ENCODE measurements at places on chromosomes 4 and X.

DNA sequence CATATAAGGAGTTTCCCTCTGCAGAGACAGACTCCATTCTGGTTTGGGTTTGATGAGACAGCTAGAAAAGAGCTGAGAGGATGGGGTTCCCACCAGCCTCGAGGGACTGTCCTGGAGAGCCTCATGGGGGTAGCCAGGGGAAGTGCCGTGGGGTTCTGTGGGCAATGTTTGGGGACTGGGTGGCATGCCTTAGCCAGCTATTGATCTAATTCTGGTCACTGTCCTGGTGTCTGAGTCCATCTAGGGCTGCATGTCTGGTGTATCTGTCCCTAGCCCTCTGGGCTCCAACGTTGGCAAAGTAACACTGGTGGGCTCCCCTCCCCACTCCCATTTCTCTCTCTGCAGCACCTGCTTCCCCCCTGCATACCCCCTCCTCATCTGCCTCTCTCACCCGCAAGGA lies 135.4 kb downstream of the SMIM20 start:
- DNase-seq: no peak

GRCh38 chr4:148776941-148777340 lies 334.7 kb upstream of the NR3C2 start:
- no peak for DNase-seq

DNA sequence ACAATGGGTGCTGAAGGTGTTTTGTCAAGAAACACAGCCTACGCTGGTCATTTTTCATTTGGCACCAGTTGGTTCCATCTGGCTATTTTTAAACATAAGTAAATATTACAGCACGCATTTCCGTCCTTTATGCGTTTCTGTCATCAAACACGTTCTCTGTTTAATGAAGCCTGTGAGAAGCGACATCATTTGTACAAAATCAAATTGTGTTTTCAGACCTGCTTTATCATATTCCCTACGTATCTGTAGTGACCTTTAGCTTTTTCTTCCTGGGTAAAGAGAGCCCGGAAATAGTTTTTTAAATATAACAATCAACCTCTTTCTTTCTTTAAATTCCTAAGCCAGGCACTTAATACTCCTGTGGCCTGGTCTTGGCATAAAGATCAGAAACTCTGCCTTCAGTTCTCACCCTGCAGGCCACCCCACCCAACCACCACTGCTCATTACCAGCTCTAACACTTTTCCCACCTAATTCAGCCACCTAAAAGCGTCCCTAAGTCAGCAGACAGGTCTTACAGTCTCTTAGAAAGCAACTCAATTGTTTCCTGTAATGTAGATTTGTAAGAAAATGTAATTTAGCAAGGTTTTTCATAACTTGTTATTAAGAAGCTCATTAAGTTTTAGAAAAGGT lies 30.4 kb downstream of the ACSL1 start:
- DNase-seq: no peak

- no peak for DNase-seq
Observed at GRCh38 chrX:55488006-55488592, 1.5 kb downstream of the USP51 start.

DNA sequence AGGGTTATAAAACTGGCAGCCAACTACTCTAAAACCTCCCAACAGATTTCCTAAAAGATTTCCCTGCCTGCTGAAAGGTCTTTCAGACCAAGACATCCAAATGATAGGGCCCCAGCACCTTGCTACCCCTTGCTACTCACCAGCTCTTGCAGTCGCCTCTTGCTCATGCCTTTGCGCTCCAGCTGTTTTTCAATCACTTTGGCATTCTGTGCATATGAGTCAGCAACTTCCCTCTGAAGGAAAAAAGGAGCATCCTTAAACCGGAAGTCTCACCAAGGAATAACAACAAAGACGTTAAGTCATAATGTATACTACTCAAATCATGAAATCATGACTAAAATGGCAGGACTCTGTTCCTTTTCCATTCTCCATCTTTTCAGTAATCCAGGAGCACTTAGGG lies 24.0 kb downstream of the STEEP1 start:
- no peak for DNase-seq

GRCh38 chr4:30172416-30172815 lies 547.8 kb upstream of the PCDH7 start:
- no peak for DNase-seq

GRCh38 chr4:98484031-98484430 lies 174.4 kb downstream of the TSPAN5 start:
- DNase-seq: no peak

DNA sequence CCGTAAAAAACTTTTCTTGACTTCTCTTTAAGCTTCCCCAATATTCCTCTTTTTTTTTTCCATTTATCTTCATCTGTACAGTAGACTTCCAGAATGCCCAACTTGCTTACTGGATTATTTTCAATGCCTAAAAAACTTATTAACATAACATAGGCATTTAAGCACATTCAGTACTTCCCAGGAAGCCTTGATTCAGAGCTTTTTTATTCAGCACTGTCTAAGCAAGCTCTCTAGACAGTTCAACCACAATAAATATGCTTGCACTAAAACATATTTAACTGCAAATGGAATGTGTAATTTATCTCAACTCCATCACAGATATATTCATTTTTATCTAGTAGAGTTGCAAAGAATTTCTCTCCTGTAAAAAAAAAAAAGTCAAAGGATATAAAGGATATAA lies 997.8 kb downstream of the ARAP2 start:
- DNase-seq: no peak

DNA sequence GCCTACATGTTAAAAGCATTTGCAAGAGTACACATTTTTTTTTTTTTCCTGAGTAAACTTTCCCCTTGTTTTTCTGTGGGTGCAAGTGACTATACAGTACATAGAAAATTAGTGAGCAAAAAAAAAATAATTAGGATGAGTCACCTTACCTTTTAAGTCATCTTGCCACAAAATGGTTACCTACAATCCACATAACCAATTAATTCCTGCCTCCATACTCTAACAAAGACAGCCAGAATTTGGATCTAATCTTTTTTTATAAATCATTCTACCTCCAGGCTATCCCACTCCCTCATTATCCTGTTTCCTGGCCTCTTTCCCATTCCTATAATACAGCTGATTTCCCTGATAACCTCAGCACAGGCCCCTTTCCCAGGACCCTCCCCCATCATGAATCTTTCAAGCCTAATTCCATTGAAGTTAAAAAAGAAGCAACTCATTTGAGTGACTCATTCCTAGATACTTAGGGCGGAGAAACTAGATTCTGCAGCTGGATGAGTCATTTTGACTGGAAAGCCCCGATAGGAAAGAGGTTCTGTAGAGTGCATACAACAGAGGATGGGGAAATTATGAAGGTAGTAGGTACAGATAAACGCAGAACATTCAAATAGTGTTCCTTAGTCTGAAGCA lies 128.2 kb downstream of the C4orf51 start:
- no peak for DNase-seq

- no peak for DNase-seq
Observed at GRCh38 chr4:59122626-59123025, 2012.4 kb upstream of the IGFBP7 start.

DNA sequence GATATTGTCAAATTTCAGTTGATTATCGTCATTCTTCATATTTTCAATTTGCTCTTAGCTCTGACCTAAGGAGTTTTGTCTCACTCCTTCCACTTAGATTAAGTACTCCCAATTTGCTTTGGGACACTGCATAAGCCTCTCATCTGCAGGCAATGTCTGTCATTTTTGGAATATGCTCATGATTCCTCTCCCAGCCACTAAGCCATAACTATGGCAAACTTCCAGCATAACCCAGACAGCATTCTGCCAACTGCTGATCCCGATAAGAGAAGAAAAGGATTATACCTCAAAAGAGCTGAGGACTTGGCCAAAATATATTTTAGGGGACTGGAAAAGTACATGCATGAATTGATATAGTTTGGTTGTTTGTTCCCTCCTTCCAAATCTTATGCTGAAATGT lies 444.4 kb downstream of the GABRG1 start:
- DNase-seq: no peak

DNA sequence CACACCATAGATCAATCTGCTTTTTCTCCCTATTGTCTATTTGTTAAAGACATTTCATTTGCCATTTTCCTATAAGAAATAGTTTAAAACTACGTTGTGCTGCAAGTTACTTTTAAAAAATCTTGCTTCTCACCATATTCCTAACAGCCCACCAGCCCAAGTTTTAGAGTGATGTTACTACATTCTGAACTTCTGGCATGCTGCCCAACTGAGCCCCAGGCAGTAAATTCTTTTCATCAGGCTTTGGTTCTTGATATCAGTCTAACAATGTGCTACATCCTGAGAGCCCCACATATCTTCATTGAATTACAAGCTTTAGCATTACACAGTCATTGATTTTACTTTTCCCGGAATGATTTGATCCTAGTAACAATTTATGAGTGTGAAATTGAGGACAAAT lies 283.8 kb upstream of the IL1RAPL1 start:
- no peak for DNase-seq

DNA sequence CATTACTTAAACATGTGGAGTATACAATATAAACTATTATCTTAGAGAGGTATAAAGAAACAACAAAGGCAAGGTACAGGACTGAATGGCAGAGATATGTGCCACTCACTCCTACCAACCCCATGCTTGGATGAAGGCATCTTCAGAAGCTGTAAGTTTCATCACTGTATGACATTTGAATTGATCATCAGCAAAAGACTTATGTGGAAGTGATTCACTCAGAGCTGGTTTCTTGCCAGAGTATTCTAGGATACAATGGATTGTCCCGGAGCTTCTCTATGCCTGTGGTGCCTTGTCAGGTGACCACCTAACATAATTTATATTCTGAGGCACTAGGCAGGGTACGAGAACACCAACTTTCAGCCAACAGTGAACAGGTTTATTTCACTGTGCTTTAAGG lies 392.2 kb downstream of the PPP1R2C start:
- no peak for DNase-seq

GRCh38 chr4:5705647-5706320 lies 2.6 kb downstream of the EVC2 start:
- no peak for DNase-seq
